ENCODE measurements at places on chromosomes 3 and 15. TPM values are rescaled to one million over a fixed set of nuclear protein-coding genes. Genes with fewer than 3 reads are reported as not detected.

BAHD1 gene
- total RNA-seq = 15.2 TPM

GOLGA8G gene
- not detected for total RNA-seq

NEO1 gene
- 30.5 TPM for total RNA-seq

GNAT1 gene
- not detected for total RNA-seq

GOLGA6L26 gene
- not detected for total RNA-seq

PLS1 gene
- total RNA-seq = 21.8 TPM

SLC22A13 gene
- total RNA-seq = 0.34 TPM

TBC1D5 gene
- total RNA-seq = 100 TPM

IL17RE gene
- total RNA-seq = 3.6 TPM

AGTR1 gene
- total RNA-seq = not detected

ZBBX gene
- total RNA-seq = 3.5 TPM

FANCD2 gene
- 16.6 TPM for total RNA-seq

PTPN9 gene
- 39.0 TPM for total RNA-seq

PAK6 gene
- total RNA-seq = 17.7 TPM

IL17RD gene
- total RNA-seq = 28.7 TPM

GPR62 gene
- not detected for total RNA-seq

MCTP2 gene
- 6.3 TPM for total RNA-seq

PLSCR2 gene
- total RNA-seq = 0.62 TPM

DOCK3 gene
- 1.7 TPM for total RNA-seq

ACOX2 gene
- 0.41 TPM for total RNA-seq

INSYN1 gene
- total RNA-seq = 1.3 TPM

WDR53 gene
- total RNA-seq = 7.3 TPM

CNTN6 gene
- total RNA-seq = 0.34 TPM

SLC28A2 gene
- total RNA-seq = not detected

CMTM7 gene
- total RNA-seq = 48.0 TPM

MPI gene
- total RNA-seq = 39.5 TPM

KIF23 gene
- total RNA-seq = 8.6 TPM

SMAD6 gene
- 9.0 TPM for total RNA-seq

SLC27A2 gene
- total RNA-seq = 7.8 TPM

PIERCE2 gene
- 5.2 TPM for total RNA-seq

GASK1A gene
- total RNA-seq = 2.3 TPM

CACNA2D2 gene
- total RNA-seq = 0.55 TPM

TAMM41 gene
- total RNA-seq = 8.6 TPM

All from kidney epithelial cell (primary cell).